SJSA1 (cell line): ENCODE measurements at places on chromosomes 1 and 21. TPM values are rescaled to one million over a fixed set of nuclear protein-coding genes. Genes with fewer than 3 reads are reported as not detected.

CNKSR1 gene
- 0.50 TPM in 1 of 2 replicates, not detected in the other for total RNA-seq

CSF3R gene
- not detected in 2 replicates for total RNA-seq

NFASC gene
- 0.03 TPM in 1 of 2 replicates, not detected in the other for total RNA-seq

GSTM5 gene
- not detected in 2 replicates for total RNA-seq

GRHL3 gene
- total RNA-seq: not detected in 2 replicates
